ENCODE measurements at places on chromosomes 2 and 18.

DNA sequence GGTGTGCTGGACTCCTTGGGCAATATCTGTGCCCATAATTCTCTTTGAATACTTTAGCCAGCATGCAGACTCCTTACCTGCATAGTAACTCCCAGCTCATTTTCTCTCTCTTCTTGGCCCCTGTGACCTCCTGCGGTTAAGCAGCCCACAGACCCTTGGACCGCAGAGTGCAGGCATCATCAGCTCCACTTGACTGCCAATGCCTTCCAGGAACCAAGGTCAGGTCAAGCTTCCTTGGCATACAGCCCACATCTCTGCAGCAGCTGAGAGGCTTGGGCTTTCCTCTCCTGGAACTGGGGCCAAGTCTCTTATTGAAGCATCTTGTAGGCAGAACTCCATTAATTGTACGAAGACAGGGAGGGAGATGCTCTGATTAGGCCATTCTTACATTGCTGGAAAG is 130.1 kb upstream of the PIEZO2 start:
- no peak for DNase-seq

DNA sequence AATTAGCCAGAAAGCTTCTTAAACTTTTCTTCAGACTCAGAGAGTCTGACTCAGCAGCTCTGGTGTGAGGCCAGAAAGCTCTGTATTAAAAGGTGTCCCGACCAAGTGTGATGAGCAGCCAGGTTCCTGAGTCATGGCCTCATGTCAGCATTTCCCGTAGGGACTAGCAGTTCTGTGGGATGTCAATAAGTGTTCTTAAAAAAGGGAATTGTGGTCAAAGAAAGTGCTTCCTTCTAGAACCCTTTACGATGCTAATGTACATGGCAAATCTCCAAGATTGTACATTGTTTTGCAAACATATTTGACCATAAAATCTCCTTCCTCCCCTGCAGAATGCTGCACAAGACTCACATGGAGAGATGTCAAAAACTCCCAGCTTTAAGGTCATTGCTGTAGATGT is 80.1 kb downstream of the PLA2R1 start:
- no peak for DNase-seq

DNA sequence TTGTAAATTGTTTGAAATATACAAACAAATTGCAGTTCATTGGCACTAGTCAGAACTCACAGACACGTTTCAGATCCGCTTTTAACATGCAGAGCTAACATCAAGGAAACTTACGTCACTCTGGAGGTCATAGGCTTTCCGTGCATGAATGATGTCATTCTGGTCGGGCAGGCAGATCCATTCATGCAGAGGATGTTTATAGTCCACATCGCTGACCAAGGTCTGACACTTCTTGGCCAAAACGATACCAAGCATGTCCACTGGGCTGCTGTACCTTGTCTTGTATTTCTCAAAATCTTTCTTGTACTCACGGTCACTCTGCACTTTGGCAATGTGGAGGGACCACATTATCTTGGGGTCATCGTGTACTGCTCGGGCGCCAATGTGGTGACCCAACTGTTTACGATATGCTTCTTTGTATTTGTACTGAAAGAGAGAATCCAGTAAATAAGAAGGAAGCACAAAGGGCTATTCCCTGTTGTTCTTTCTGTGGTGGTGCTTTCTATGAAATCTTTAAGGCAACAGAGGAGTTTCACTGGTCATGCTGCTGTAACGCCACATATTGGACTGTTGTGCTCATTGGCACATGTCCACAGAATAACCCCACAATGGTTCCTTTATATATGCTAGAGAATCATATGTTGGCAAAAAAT is 114.8 kb downstream of the NEB start:
- DNase-seq = no peak

DNA sequence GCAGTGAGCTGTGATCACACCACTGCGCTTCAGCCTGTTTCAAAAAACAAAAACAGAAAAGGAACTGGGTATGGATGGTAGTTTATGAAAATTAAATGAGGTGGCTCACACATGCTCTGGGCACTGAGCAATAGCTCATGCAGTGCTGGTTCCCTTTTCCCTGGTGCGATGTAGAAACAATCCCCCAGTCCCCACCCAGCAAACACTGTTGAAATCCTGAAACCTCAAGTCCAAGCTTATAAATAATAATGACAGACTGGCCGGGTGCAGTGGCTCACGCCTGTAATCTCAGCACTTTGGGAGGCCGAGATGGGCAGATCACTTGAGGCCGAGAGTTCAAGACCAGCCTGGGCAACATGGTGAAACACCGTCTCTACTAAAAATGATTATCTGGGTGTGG is 55.4 kb upstream of the SMAD2 start:
- DNase-seq = no peak

GRCh38 chr18:22283397-22283796 is 114.0 kb downstream of the GATA6 start:
- no peak for DNase-seq

DNA sequence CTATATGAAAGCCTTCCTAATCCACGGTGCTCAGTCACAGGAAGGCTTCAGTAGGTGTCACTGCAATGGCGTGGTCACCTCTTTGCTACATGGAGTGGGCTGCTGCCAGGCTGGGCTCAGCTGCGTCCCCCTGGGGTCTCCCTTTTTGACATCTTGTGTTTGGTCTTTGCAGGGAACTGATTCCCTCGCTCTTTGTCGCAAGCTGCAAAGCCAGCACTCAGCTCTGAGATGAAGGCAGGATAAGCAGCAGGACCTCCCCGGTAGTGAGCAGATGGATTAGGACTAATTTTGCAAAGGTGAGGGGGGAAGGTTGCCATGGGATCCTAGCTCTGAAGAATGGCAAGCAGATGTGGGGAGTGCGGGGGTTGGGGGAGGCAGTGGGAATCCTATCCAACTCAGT is 173.9 kb upstream of the ARL4C start:
- no peak for DNase-seq

DNA sequence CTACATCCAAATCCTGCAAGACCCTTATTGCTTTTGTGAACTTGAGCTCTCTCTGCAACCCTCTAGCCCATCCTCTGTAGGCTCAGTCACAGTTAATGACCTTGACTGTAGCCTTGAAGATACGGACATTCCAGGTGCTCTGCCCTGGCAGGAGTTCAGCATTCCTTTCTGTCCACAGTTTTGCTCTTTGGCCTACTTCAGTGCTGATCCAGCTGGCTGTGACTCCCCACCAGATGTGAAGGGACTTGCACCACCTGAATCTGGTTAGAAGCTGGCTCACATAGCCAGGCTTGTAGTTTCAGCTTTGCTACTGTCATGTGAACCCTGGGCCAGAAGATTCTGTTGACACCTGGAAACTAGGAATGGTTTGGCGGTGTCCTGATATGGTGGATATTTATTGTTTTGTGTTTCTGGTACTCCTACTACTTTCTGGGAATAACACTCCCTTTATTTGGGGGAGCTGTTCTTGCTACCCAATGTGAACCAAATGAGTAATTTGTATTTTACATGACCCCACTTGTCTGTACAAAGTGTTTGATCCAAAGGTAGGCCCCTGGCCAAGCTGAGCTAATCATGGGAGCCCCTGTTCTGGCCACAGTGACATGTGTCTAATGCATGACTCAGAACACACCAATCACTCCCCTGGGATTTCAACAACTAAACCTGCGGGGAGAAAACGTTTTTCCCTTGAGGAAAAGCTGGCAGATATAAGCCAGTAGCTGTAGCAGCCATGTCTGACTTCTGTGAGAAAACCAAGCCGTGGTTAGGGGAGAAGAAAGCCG is 73.4 kb downstream of the CDCA7 start:
- DNase-seq = no peak

GRCh38 chr2:21501376-21502027 is 377.7 kb downstream of the TDRD15 start:
- no peak for DNase-seq

DNA sequence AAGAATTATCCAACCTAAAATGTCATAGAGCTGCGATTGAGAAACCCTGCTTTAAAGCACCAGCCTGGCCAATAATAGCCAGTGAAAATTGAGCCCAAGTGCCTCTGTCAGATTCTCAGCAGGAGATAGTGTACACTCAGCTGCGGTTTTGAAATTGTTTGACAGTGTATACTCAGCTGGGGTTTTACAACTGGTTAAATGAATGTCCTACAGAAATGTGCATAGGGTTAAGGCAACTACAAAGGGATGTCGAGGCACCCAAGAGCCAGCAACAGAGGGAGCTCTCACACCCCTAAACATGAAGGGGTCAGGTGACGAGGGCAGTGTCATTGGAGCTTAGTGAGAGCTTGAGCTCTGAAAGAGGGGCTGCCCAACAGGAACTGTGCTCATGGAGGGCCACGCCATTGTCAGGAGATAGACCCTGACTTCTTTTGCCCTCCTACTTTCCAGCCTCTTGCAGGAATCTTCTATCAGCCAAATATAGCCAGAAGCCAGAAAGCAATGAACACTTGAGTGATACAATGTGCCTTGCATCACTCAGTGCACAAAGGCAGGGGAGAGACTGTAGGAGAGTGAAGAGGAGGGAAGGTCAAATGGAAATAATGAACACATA is 15.1 kb downstream of the ACTG2 start:
- peak; percentile 21 for DNase-seq

DNA sequence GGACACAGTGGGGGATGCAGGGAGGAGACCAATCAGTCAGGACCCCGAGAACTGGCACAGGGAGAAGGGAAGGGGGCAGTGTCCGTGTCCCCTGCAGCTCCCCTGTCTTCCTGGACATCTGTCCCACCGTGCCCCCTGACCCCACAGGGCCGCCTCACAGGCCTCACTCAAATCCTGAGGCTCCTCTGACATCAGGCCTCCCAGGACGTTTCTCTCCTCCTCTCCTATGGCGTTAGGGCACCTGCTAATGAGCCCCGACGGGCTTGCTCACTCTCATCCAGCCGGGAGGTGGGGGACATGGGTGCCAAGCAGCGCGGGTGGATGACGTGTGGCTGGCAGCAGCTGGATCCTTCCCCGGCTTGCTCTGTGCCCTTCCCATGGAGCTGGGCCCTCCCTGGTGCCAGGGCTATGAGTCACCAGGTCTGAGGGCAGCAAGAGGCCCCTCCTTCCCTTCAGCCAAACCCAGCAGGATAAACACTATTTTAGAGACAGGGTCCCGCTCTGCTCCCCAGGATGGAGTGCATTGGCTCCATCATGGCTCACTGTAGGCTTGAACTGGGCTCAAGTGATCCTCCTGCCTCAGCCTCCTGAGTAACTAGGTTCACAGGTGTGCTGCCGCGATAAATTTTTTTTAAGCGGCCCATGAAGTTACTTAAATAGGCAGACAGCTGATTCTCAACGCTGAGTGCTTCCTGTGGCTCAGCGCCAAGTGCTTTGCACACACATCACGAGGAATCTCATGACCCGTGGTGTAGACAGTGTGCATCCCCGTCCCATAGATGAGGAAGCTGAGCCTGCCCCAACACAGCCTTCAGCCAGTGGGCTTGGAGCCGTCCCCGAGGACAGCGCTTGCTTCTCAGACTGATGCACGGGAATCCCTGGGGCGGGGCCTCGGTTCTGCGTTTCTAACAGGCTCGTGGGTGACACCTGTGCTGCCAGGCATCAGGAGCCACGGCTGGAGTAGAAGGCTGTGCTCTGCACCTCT is 64.5 kb upstream of the HDAC4 start:
- DNase-seq = no peak

DNA sequence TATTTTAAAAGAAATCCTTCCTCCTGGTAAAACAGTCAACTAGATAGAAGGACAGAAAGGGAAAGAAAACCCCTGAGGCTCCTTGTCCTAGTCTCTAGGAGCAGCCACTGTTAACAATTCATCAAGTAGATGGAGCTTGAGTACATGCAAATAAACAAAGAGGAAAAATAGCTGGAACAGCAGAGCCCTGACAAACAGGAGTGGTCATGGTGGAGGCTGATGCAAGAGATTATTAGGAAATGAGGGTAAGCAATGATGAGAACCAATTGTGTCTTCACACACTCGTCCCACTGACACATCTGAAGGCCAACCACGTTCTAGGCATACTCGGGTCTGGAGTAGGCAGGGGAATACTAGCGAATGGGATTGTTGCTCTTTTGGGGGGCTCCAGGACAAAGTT is 9.2 kb downstream of the DLGAP1 start:
- no peak for DNase-seq

DNA sequence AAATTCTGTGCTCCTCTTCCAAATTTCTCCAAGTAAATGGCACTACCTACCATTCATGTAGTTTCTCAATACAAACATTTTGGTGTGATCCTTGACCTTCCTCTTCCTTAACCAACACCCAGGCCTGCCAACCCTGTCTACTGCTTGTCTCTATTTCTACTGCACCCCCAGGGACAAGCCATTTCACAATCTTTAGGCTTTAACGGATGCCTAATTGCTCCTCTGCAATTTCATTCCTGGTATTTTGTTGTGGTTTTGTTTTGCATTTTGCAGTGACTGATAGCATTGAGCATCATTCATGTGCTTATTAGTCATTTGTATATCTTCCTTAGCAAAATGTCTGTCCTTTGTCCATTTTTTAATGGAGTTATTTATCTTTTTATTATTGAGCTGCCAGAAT is 10.0 kb downstream of the FAP start:
- DNase-seq = no peak

DNA sequence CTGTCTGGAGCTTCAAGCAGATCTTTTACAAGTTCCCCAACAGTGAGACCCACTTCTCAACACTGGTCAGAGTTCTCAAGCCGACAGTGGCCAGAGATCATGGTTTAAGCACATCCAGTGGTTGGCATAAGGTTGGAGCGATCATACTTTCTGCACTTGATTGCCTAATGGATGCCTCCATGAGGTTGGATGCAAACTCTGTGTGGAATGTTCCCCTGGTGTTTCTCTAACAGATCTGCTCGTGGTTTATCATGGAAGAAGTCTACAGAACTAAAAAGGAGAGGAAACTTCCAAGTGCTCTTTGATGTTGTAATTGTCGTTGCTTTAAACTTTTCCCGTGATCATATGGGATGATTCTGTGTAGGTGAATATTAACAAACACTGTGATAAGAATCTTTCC is 60.7 kb downstream of the SH3RF3 start:
- no peak for DNase-seq

DNA sequence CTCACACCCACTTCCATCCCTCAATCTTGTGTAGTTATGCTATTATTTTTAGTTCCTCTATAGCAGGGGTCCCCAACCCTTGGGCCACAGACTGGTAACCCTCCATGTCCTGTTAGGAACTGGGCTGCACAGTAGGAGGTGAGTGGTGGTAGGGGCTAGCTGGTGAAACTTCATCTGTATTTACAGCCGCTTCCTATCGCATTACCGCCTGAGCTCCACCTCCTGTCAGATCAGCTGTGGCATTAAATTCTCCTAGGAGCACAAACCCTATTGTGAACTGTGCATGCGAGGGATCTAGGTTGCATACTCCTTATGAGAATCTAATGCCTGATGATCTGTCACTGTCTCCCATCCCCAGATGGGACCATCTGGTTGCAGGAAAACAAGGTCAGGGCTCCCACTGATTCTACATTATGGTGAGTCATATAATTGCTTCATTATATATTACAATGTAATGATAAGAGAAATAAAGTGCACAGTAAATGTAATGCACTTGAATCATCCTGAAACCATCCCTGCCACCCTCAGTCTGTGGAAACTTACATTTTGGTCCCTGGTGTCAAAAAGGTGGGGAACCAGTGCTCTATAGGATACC is 1.6 kb upstream of the RAB11FIP5 start:
- no peak for DNase-seq

- DNase-seq = no peak
Observed at GRCh38 chr18:32975163-32975436, 202.3 kb upstream of the KLHL14 start.

GRCh38 chr2:196565106-196565765 is 74.3 kb upstream of the CCDC150 start:
- no peak for DNase-seq

Data from activated T-helper 1 cell treated with Interleukin-2 at 50 U/mL for 16 hours (primary cell).